ENCODE measurements at places on chromosomes 2 and 18.

- DNase-seq = no peak
Observed at GRCh38 chr2:189391201-189391600, 50.1 kb upstream of the WDR75 start.

GRCh38 chr2:62208074-62208757 lies 12.3 kb downstream of the B3GNT2 start:
- DNase-seq = no peak

- DNase-seq = no peak
Observed at GRCh38 chr18:49647496-49648168, 85.8 kb downstream of the LIPG start.

- no peak for DNase-seq
Observed at GRCh38 chr2:95313296-95314131, 16.4 kb downstream of the KCNIP3 start.

- no peak for DNase-seq
Observed at GRCh38 chr2:175366815-175367214, 185.3 kb upstream of the ATP5MC3 start.

Data from stimulated activated CD4-positive, alpha-beta T cell treated with anti-CD3 and anti-CD28 coated beads, Interleukin-1b, Interleukin-23, amount 100 ng/mL, for 1 hour (primary cell).